ENCODE measurements at places on chromosomes 5 and 9.

GRCh38 chr9:38690574-38690973, 29.4 kb downstream of the FAM240B start:
- no peak for DNase-seq

- DNase-seq = no peak
These were observed 10.1 kb downstream of the LCN10 start for GRCh38 chr9:136732444-136733178.

DNA sequence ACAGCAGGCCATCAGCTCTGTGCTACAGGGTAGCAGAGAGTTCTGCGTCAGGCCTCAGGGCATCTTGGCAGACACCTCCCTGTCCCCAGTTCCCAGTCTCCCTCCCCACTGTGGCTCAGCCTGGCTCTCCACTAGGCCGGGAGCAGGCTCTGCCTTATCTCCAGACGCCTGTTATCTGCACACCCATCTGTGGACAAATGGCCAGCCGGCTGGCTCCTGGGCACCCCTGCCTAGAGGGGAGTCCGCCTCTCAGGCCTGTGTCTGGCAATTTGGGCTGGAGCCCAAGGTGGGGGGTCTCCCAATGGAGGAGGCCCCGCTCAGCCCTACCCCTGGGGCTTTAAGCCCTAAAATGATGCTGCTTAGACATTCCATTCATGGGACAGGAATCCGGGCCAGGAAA, 39.2 kb upstream of the HAND1 start:
- DNase-seq = no peak

DNA sequence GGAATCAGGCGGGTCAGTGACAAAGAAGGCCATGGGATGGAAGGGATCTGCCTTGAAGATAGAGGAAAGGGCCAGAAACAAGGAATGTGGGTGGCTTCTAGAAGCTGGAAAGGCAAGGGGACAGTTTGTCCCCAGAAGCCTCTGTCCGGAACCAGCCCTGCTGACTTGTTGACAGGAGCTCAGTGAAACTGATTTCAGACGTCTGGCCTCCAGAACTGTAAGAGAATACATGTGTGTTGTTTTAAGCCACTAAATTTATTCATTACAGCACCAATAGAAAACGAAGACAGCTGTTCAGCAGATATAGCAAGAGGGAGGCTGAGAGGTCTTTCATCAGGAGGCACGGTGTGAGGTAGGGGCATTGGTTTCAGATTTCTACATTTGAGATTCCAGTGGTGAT, 422.5 kb downstream of the KDM4C start:
- no peak for DNase-seq

GRCh38 chr5:99614888-99615287, 686.1 kb upstream of the CHD1 start:
- no peak for DNase-seq

GRCh38 chr5:36661456-36662220, 55.2 kb downstream of the SLC1A3 start:
- no peak for DNase-seq
